ENCODE measurements at places on chromosomes 1 and 21.

DNA sequence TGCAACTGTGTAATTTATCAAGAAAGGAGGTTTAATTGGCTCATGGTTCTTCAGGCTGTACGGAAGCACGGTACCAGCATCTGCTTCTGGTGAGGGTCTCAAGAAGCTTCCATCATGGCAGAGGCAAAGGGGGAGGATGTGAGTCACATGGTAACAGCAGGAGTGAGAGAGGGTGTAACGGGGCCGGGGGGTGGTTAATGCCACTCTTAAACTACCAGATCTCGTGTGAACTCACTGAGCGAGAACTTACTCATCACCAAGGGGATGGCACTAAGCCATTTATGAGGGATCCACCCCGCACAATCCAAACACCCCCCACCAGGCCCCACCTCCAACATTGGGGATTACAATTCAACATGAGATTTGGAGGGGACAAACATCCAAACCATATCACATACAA, 21.0 kb upstream of the IFFO2 start:
- DNase-seq, result no peak

DNA sequence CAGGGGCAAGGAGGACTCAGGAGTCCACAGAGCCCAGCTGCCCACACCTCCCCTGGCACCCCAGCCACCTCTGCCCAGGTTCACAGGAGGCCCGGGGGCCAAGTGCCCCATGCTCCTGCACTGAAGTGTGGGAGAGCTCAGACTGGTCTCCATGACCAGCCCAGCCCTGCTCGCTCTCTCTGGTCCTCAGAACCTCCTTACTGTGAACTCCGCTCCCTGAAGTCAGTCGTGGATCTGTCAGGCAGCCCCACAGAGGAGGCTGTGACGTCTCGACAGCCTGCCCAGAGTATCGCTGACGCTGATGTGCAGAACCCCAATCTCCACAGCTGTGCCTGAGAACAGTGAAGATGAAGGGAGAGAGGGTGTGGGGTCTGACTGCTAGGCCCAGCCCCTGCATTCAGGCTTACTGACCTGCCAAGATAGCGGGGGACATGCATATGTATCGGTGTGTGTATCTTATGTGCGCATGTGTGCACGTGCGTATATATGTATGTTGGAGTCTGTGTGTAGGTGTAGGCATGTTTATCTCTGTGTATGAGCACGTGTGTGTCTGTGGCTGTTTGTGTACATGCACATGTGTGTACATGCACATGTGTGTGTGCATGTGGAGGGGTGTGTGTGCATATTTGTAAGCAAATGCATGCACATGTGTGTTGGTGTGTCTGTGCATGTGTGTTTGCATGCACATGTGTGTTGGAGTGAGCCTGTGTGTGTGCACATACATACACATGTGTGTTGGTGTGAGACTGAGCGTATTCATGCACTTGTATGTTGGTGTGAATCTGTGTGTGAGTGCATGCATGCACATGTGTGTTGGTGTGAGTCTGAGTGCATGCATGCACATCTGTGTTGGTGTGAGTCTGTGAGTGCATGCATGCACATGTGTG, 118.5 kb upstream of the ARHGEF16 start:
- DNase-seq, result no peak

DNA sequence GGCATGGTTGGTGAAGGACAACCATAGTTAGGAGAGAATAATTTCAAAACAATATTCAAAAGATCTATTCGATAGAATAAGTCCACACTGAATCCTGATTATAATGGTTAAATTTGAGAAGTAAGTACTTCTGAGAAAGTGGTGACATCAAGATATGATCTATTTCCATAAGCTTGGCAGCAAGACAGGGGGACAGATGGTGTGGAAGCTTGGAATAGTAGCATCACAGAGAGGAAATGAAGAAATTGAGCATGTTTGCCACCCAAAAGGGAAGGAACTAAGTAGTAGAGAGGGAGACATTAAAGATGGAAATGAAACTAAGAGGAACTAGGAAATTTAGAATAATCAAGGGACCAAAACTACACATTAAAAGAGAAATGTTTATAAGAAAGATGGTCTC, 94.5 kb downstream of the OLFM3 start:
- no peak for DNase-seq

DNA sequence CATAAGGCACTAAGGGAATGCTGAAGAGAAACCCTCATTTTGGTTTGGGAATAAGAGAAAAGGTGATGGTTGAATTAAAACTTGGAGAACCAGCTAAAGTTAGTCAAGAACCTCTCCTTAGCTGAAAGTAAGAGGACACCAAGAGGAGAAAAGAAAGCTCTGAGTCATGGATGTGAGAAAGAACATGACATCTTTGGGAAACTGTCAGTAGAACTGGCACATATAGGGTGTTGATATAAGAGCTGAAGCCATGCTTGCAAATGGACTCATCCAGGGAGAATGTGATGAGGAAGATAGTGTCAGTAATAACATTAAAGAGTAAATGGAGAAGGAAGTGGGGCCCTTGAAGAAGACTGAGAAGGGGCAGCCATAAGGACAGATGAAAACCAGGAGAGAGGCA, 54.3 kb downstream of the LRRC8C start:
- DNase-seq, result no peak

DNA sequence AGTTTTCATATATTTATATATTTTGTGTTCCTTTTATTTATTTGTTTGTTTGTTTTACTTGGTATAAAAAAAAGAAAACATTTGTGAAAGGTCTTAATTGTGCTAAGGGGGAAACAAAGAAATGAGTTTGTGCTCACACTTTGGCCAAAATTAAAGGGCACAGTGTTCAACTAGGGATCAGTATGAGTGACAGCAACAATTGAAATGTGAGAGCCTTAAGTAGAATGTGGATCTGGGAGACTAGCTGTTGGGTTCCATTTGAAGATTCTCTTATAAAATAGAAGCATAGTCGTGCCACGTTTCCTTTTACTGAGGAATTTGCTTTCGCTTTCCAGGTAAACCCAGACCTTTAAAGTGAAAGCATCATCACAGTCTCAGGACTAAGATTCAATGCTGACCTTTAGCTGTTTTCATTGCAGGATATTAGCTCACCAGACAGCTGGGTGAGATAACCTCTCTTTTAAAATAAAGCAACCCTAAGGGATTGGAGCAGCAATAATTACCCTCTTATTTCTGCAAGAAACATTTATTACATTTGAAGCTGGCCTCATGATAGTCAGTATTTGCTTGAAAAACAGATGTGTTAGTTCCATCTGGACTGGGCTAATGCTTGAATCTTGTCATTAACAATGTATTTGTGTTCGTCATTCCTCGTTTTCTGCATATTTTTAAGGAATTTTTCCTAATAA, 37.1 kb upstream of the CD55 start:
- no peak for DNase-seq

GRCh38 chr1:52166996-52167753, 25.3 kb downstream of the ZFYVE9 start:
- DNase-seq, result no peak

DNA sequence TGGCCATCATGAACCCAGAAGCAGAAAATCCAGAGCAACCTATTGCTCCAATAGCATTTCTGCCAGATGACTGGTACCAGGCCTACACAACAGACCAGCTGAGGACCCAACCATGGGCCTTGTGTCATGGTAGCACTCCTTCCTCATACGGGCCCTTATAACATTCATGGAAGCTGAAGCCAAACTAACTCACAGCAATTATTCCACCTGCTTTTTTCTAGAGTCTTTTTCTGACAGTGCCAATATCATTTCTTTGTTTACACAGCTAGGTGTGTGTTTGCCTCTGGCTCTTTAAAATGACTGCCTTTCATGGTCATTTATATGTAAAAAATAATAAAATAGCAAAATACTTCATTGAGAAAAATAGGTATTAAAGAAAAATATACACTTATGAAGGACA, 3.9 kb upstream of the WDR64 start:
- no peak for DNase-seq

DNA sequence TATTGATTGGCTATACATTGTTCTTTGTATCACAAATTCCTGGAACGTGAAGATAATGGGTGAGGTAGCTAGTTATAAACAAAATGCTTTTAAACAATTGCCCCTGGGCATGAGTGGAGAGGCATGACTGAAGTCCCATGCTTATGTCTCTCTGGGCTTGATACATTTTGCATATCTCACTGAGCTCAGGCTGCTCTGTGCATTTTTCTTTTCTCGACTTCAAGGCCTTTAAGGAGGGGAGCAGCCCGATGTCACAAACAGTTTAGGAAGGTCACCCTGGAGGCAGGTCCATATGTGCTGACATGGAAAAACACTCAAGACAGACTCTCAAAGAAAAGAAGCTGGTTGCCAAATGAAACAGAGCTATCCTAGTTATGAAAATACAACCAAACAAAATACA, 80.1 kb upstream of the PUM1 start:
- no peak for DNase-seq

GRCh38 chr21:33495743-33496142, 4.2 kb upstream of the DNAJC28 start:
- DNase-seq, result no peak
